Activated naive CD4-positive, alpha-beta T cell (primary cell): ENCODE measurements at places on chromosomes 12 and 14.

DNA sequence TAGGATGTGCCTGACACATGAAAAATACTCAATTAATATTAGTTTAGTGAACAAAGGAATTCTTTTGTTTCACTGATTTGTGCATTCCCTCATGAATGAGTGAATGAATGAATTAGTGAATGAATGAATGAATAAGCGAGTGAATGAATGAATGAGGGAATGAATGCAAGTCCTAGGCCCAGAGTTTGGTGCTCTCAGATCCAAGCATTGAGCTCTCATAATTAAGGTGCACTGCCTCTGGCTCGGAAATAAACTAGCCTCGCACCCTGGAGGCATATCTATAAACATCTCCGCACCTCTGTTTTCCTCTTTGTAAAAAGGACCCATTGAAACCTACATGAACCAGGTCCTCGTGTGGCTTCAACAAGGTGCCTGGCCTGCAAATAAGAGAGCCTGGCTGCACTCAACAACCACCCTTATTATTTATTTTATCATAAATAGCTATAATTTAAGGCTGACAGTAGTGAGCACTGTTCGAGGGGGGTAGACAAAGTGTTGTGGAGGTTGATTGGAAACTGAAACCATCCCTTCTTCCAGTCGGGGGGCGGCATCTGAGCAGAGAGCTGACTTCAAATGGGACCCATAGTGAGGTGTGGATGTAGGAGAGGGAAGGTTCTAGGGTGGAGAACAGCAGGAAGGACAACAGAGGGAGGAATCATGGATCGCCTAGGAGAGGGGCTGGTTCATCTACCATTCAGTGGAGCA lies 316.8 kb downstream of the BCL11B start:
- DNase-seq = no peak

DNA sequence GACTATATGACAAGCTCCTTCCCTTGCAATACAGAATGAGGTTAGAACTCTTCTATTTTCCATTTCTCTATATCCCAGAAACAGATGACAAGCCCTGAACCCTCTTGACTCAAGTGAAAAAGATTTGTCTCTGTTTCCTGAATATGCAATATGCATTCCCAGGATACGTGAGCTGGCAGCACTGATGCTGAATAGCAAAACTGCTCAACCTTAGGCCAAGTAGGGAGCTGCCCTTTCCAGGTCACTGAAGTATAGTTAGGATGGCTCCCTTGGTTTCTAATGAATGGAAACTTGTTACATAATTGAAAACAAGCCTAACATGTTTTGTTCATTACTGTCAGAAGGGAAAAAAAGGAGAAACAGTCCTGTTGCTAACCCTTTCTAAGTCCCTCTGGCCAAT lies 47.9 kb upstream of the PLEKHG7 start:
- DNase-seq = no peak

DNA sequence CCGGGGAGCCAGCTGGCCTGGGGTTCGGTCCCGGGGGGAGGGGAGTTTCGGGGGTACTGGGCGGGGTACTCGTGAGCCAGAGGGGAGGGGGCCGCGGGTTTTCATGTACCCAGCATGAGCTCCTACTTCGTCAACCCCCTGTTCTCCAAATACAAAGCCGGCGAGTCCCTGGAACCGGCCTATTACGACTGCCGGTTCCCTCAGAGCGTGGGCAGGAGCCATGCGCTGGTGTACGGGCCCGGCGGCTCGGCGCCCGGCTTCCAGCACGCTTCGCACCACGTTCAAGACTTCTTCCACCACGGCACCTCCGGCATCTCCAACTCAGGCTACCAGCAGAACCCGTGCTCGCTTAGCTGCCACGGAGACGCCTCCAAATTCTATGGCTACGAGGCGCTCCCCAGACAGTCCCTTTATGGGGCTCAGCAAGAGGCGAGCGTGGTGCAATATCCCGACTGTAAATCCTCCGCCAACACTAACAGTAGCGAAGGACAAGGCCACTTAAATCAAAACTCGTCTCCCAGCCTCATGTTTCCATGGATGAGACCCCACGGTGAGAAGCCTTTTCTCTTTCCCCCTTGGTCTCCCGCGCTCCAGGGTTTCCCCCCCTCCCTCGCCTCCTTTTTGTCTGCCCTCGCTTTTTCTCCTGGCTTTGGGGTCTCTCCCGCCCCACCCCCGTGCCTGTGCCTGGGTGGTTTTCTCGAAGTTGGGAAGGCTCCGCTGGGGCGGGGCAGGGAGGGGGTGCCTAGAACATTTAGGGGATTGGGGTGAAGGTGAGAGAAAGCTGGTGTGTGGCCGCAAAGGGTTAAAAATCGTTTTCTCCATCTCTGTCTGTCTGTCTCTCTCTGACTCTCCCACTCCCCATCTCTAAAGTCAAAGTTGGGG lies 627 bp downstream of the HOXC8 start:
- no peak for DNase-seq

DNA sequence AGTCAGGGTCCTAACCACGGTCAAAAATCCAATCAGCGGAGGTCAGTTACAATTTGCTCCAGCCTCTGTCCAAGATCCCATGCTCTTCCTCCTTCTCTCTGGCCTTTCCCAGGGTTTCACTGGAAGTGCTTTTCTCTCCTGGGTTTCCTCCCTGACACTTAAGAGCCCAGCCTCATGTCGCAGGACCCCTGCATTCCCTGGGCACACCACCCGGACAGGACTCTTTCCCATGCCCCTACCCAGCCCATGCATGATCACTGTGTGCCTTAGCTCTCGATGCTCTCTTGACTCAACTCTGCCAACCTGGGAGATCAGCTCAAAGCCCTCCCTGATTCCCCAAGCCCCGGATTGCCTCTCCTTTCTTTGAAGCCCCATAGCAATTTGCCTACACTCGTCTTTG lies 15.5 kb upstream of the TAC3 start:
- DNase-seq = no peak

- no peak for DNase-seq
These were observed 11.6 kb upstream of the SCN8A start for GRCh38 chr12:51579321-51579850.

DNA sequence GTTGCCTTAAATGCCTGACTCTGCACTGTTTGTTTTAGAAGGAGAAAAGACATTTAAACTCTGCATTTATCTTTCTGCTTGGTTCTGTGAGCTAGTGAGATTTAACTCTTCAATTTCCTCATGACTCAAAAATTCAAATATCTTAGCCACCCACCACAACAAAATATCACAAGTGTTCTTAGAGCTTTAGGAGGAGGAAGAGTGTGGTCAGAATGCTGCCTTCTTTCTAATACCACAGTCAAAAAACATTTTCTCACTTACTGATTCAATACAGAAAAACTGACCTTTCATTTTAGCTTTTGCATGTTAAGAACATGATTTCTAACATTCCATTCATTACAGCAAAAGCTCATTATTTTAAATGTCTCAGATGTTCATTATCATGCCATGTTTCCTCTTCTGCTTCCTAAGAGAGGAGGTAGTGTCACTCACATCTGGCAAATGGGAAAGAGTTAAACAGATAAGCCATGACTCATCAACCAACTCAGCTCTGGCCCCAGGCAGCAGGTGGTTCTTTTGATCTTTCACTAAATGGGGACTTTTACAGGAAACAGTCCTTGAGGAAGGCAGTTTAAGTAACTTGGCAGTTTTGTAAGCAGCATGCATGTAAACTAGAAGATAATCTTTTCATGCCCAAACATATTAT lies 56.4 kb upstream of the RNU6-8 start:
- no peak for DNase-seq

- no peak for DNase-seq
These were observed 210.3 kb downstream of the TMTC2 start for GRCh38 chr12:82896979-82897378.

DNA sequence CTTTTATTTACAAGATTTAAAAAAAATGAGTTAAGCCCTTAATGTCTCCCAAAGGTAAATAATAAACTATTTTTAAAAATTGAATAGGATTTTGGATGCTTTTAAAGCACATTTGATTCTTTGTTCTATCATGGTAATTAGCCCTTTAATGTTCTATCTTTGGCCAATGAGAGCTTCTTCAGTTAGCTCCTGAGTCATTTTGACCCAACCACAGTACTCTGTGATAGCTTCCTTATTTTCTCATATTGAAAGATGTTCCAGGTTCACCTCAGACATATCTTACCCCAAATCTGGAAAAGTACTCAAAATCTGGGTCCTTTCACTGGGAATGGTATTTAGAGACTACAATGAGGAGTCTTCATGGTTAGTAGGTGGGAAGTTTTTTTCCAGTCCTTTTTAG lies 98.0 kb downstream of the MYRFL start:
- DNase-seq = no peak

DNA sequence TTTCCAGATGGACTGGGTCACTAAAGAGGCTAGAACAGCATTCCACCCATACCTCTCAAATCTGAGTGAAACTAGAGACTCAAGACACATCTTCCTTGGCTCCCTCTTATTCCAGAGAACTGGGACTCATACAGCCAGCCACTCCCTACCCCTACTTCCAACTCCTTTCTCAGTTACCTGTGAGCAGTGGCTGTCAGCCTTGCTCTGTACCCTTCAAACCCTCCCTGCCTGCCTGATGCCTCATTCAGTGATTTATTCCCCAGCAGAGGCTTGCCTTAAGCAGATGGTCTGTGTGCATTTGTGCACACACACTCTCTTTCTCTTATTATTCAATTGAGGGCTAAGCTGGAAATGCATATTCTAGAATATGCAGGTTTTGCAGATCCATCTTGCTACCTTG lies 14.6 kb downstream of the GPR84 start:
- no peak for DNase-seq

GRCh38 chr12:93812626-93813025 lies 135.5 kb downstream of the CRADD start:
- no peak for DNase-seq

DNA sequence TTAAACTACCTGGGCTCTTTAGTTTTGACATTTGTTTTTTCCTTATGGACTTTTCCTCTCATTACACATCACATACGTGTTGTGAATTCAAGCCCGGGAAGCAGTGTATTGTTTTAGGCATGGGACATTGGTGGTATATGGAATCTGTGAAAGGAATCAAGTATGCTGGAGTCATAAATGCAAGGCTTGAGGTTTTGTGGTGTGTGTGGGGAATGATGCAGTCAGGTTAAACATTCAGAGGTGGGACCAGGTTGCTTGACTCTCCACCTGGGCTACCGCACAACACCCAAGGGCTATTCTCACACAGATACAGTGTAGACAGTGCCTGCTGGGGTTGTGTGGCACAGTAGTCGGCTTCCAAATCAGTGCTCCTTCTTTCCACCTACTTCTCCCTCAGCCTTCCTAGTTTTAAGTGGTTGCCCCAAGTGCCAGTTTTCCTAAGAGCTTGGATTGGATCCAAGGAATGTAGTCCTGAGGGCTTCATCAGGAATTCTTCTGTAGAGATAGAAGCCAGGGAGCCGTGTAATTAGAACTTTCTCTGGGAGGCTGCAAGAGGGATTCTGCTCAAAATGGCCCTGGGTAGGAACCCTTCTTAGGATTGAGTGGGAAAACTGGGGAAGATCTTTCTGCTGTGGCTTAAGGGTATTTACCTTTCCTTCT lies 243.7 kb downstream of the C12orf75 start:
- no peak for DNase-seq

DNA sequence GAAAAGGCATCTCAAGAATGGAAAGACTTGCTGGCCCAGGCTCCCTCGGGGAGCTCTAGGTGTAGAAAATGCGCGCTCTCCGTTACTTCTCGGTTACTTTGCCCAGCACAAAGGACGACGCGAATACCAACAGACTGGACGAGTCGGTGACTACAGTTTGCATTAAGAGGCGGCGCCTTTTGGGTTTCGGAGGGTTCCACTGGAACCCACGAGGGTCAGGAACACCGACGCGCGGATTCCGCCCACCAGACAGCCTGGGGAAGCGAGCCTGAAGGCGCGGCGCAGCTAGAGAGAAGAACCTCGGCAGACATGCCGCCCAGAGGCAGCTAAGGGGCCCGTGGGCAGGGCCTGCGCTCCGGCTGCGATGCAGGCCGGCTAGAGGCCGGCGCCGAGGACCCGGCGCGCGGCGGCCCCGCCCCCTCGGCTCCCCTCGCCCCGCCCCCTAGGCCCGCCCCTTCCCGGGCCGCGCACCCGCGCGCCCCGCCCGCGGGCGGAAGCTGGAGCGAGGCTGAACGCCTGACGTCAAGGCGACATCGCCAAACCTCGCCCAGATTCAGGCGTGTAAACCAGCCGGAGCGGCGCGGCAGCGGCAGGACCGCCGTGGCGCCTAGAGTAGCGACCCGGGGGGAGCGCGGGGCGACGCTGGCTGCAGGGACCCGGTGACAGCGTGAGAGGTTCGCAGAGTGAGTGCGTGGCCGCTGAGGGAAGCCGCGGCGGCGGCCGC lies at the start of gene RAP1B:
TSS of gene RAP1B (plus strand) at position 530 of the 724 bp plus-strand sequence. CDS start 37,826 bp downstream, outside the sequence.
- peak; percentile 77 for DNase-seq

DNA sequence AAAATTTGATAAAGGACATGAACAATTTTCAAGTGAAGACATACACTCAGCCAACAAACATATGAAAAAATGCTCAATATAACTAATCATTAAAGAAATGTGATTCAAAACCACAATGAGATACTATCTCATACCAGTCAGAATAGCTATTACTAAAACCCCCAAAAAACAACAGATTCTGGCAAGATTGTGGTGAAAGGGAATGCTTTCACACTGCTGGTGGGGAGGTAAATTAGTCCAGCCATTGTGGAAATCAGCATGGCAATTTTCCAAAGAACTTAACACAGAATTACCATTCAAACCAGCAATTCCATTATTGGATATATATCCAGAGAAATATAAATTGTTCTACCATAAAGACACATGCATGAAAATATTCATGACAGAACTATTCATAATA lies 18.7 kb upstream of the TAS2R14 start:
- DNase-seq = no peak

DNA sequence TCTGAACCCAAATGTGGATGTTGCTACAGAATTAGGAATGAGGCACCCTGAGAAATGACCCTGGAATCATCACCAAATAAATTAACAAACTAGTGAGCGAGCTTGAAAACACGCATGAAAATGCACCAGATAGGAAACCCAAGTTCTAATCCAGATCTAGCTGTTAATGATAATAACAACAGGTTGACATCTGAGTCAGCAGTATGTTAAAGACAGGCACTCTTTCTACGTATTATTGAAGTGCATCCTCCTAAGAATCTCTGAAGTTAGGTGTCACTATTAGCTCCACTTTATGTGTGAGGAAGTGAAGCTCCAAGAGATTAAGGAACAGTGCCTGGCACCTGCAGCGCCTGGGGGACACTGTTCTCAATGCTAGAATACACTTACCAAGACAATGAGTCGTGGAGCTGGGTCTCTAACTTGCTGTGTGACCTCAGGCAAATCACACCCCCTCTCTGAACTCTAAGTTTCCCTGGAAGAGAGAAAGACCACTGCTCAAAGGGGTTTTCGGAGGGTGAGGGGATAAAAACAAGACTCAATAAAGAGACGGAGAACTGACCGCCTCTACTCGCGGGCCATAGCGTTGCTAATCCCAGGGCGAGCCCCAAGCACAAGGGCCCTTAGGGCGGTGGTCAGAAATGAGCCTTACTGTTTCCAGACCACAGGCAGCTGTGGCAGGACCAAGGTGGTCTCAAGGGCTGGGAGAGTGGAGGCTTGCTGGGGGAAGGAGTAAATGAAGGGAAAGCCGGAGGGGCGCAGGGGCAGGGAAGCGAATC lies 2.1 kb downstream of the SLC6A12 start:
- DNase-seq = no peak

GRCh38 chr12:83018088-83018487 lies 331.4 kb downstream of the TMTC2 start:
- DNase-seq = no peak

GRCh38 chr14:58484176-58484575 lies 56.7 kb downstream of the KIAA0586 start:
- no peak for DNase-seq

GRCh38 chr14:76034566-76034965 lies 49.0 kb downstream of the IFT43 start:
- DNase-seq = no peak
